ENCODE measurements at places on chromosomes 5 and 9.
A peak's percentile ranks its signal among the peaks of the same experiment; 100 is the strongest.

GRCh38 chr9:82920154-82920553, 142.8 kb downstream of the RASEF start:
- no peak for DNase-seq

DNA sequence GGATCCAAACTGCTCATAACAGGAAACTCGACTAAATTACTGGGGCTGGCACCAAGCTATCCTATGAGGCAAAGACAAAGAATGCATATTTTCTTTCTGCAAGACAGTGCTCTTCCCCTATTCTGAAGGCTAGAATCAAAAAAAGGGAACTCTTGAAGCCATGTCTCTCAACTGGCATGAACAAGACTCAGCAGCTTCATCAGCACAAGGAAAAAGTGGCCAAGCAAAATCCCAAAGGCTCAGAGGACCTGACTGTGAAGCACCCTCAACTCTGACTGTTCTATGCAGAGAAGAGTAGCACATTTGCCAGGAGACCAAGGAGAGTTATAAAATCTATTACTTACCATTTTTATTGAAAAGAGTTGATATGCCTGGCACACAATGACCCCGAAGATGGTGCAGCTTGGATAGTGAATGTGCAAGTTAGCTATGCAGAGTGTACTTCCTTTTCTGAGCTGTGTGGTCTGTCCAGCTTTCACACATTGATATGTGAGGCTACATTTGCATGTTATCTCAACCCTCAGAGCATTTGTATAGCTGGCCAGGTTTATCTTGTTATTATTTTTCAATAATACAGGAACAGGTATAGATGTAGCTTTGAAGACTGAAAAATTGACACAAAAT, 51.0 kb upstream of the FYB1 start:
- no peak for DNase-seq

DNA sequence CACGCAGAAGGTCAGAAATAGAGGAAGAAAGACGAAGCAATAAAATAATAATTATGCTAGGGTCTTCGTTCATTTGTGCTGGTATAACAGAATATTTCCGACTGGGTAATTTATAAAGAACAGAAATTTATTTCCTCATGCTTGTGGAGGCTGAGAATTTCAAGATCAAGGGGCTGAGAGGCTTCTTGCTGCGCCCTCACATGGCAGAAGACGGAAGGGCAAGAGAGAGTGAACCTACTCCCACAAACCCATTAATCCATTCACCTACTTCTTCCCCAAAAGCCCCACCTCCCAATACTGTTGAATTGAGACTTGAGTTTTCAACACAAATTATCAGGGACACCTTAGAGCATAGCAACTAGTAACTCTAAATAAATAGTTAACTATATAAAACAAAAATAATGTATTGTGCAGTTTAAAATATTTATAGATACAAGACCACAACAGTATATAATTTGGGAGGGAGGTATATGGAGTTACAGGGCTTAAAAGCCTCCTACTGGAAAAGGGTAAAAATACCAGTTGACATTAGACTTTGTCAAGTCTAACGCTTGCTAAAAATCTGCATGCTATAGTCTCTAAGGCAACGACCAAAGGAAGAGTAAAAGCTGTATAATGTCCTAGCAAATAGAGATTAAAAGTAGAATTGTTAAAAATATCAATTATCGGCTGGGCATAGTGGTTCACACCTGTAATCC, 40.3 kb upstream of the NAA35 start:
- peak; percentile 38 for DNase-seq

DNA sequence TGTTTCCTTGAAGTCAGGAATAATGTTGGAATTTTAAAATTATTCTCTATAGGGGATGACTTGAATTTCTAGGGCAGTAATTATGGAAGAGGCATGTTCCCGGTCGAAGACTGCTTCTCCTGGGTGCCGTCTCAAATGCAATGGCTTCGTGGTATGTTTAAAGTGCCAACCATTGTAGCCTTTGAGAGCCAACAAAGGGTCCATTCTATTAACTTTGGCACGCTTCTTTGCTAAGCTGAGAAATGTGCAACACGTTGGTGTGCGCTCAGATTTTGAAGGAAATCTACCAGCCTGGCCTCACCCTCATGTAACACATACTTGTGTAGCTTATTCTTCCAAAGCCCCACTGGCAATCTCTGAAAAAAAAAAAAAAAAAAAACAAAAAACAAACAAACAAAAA, 221.2 kb upstream of the ANKH start:
- no peak for DNase-seq

GRCh38 chr5:50653946-50654345, 12.5 kb upstream of the PARP8 start:
- DNase-seq = no peak

- DNase-seq = peak; percentile 61
Measured at GRCh38 chr5:178590141-178590923, at the start of gene COL23A1. Gene COL23A1, minus strand, starts transcription at chr5:178590393.

DNA sequence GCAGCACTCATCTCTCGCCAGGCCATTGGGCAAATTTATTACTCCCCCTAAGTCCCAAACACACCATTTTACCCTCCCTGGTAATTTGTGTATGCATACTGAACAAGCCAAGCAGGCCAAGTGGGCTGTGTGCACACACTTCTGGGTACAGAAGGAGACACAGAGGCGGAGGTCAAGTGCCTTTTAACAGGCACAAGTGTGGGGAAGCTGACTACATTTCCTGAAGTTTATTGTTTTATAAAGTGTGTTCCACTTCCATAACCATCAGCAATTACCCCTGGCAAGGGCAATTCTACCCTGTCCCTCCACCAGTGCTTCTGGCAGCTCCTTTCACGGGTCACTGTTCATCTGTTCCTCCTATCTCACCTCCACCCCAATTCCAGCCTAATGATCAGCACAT, 93.9 kb downstream of the SETX start:
- peak; percentile 55 for DNase-seq

DNA sequence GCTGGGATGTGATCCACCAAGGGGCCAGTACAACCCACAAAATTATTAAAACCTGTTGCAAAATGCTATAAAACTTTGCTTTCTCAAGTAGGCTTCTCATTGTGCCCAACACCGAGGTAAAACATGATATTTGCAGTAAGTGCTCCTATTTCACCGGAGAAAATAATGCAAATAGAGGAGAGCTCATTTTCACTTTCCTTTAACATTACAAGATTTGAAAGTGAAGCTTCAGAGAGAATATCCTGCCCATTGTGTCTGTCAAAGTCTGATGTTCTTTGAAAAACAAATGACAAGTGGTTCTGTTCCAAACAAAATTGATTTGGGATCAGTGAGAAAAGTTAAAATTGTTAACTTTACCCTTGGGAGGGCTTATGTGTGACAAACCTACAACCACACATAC, 287.1 kb downstream of the KCNN2 start:
- DNase-seq = no peak

- DNase-seq = no peak
Measured at GRCh38 chr5:53089481-53089991, 20.0 kb downstream of the MOCS2 start.

GRCh38 chr5:171313481-171314206, 4.6 kb downstream of the TLX3 start:
- DNase-seq = no peak

- DNase-seq = no peak
Measured at GRCh38 chr5:110785356-110785755, 46.5 kb downstream of the SLC25A46 start.

DNA sequence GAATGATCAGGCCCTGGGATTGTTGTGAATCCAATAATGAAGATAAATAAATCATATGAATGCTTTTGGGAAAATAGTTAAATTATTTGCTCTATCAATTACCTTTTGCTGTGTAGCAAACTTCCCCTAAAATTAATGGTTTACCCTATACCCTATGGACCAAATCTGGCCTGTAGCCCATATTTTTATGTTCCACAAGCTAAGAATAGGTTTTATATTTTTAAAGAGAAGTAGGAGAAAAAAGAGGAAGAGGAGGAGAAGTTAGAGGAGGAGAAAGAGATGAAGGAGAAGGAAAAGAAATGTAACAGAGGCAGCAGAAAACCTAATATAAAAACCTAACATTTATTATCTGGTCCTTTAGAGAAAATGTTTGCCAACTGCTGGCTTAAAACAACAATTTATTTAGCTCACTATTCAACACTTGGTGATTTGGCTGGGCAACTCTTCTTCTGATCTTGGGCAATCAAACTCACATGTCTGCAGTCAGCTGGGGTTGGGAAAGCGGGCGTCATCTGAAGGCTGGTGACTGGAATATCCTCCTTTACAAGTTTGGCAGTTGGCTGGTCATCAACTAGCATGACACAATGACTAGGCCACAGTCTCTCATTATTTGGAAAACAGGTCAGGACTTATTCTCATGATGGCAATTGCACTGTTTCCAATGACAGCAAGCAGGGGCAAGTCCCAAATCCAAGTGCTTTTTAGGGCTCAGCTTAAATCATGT, 522.9 kb downstream of the RASEF start:
- no peak for DNase-seq

DNA sequence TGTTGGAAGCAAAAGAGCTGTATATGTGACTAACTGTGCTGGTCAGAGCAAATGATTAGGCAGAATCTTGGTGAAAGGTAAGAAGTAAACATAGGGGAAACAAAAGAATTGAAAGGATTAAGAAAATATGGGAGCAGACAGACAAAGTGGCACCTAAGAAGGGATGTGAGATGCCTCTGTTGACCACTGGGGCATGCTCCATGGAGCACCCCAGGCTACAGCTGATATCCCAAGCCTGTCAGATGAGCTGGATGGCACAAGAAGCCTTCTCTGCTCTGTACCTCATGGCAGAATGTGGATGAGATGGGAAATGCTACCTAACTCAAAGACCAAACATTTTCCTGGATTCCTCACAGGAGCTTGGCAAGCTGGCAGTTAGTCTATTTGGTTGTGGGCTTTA, 89.3 kb upstream of the SLIT3 start:
- DNase-seq = no peak

DNA sequence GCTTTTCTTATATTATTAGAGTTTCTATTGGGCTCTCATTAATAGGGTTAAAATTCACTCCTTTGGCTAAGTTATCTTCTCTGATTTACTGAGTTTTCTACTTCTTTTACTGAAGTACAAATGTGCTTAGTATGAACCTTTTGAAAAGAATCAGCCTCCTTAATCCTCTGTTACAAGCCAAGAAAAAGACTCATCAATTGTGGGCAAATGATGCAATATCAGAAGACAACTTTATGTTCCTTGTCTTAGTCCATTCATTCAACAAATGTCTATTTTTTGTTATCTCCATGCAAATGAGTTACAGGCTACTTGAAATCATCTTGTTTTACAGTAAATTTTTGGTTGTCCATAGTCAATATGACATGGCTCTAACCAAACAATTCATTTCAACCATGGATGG, 40.3 kb downstream of the SNCAIP start:
- no peak for DNase-seq

GRCh38 chr5:8060235-8060952, 191.4 kb downstream of the MTRR start:
- no peak for DNase-seq

DNA sequence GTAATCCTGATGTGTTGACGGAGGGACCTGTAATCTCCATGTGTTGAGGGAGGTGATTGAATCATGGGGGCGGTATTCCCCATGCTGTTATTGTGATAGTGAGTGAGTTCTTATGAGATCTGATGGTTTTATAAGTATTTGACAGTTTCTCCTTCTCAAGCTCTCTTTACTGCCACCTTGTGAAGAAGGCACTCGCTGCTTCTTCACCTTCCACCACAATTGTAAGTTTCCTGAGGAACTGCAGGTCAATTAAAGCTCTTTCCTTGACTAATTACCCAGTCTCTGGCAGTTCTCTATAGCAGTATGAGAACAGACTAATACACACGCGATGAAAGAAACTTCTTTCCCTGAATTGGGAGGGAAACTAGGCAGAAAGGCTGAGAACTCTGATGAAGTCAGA, 141.1 kb upstream of the RAD23B start:
- no peak for DNase-seq

- no peak for DNase-seq
Measured at GRCh38 chr9:107242073-107243030, 40.7 kb upstream of the RAD23B start.

- no peak for DNase-seq
Measured at GRCh38 chr5:78327761-78328510, 32.5 kb upstream of the SCAMP1 start.

- DNase-seq = no peak
Measured at GRCh38 chr9:35079041-35079425, 709 bp downstream of the FANCG start.

DNA sequence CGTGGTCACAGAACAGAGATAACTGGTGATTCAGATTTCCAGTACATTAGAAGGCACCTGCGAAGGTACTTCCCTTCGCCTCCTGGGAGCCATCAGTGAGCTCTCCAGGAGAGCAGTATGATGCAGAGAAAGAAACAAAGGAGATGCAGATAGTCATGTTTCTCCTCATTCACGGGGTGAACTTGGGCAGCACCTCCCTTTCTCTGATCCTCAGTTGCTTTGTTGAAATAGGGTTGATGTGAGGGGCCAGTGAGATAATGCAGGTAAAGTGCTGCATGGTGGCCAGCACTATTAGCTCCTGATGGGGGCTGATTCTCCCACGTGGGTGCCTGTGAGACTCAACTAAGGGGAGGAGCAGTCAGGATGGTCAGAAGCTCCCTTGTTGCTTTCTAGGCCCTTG, 46.6 kb upstream of the ZNF169 start:
- DNase-seq = no peak

DNA sequence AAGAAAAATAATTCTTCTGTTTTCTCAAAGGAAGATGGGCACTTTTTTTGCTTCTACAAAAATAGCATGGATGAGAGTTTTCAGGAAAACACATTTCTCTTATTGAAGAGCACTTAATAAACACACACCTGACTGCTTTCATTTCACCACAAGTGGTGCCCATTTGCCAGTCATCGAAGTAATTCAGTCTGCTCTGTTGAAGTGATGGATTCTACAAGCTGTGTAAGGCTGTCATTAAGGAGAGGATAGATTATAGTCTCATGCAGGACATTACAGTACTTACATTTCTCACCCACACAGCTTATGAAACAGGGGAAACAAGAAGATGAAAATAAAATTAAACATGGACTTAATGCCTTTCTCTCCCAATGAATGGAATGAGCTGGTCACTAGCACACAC, 165.2 kb downstream of the NR2F1-AS1 start:
- DNase-seq = no peak

DNA sequence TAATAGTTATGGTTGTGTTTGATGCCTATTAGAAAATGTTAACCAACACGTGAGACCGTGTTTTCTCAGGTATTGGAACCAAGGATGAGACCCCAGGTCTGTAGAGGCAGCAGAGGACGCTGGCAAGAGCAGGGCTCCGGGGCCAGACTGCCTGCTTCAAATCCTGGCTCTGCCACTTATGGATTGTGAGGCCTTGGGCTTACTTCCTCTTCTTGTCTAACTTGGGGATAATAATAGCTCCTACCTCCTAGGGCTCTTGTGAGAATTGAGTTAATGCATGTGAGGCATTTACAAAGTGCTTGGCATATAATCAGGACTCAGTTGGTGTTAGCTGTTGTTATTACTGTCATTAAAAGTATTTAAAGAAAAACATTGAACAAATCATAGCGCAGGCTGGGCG, 85.5 kb upstream of the PITX1 start:
- no peak for DNase-seq

DNA sequence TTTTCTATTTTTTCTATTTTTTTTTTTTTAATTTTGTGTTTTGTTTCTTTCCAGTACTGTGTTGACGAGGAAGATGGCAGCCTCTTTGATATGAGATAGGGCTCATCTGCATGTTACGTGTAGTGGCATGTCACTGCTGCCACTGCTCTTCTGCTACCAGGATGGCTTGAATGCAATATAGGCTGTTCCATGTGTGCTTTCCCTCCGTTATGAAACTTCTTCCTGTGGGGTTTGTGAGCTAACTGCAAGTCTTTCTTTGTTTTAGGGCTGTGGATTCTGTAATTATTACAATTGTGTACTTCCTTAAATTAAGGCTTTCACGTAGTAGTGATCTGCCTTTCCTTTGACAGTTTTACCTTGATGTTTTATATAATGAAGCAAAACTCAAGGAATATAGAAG, 184.6 kb downstream of the KDM4C start:
- no peak for DNase-seq

Measured in dermis microvascular lymphatic vessel endothelial cell (primary cell).